Calu3 (cell line): ENCODE measurements at places on chromosomes 6 and 20. TPM values are rescaled to one million over a fixed set of nuclear protein-coding genes. Genes with fewer than 3 reads are reported as not detected.

GRCh38 chr6:3751077-3751729, at the start of gene PXDC1:
Gene PXDC1 (minus strand): TSS chr6:3751713. CDS start chr6:3751531, 182 bp downstream.
- no peaks in the 10 kb centered on the region for H3K27me3 ChIP-seq
- H3K4me1 ChIP-seq = peaks cover 28% of the 10 kb centered on the region
- peak within 1 kb of the TSS; percentile 85 for H3K4me3 ChIP-seq
- peak within 1 kb of the TSS; percentile 89 for H3K27ac ChIP-seq

- H3K36me3 ChIP-seq = no peaks in the 10 kb centered on the region
- H3K27ac ChIP-seq = no peak overlapping the region
Observed at GRCh38 chr20:40519918-40520317, 169.1 kb downstream of the MAFB start.

DNA sequence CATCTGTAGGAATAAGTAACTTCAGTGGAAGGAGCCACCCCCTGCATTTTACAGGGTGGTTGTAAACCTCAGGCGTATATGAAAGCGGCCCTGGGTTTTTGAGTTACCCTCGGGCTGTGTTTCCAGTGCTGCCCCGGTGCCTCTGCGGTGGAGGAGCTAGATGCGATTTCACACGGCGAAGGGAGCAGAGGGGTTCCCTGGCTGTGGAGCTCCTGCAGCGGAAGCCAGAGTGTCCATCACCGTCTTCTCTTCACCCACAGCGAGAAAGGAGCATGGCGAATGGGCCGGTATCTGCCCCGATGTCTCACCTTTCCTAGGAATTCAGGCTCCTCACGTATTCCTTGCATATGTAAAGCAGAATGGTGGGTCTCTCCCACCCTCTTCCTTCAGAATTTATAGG, 253.6 kb downstream of the THBS2 start:
- H3K4me1 ChIP-seq = no peaks in the 10 kb centered on the region
- H3K4me3 ChIP-seq = no peak overlapping the region
- no peak overlapping the region for H3K27ac ChIP-seq
- H3K27me3 ChIP-seq = no peaks in the 10 kb centered on the region

DNA sequence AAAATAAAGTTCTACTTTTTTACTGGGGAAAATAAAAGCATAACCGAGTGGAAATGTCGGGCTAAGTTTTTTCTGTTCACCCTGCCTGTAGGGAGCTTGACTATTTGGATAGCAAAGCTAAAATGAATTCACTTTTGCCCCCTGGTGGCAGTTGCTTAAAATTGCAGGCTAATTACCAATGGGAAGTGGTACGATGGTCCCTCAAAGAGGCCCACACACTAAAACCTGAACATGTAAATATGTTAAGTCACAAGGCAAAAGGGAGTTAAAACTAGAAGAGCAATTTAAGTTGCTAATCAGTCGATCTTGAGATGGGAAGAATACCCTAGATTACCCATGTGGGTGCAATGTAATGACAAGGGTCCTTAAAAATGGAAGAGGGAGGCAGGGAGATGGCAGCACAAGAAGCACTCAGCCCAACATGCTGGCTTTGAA, 916 bp upstream of the SUN5 start:
- H3K4me3 ChIP-seq = no peak overlapping the region
- H3K36me3 ChIP-seq = no peaks in the 10 kb centered on the region
- no peak for DNase-seq
- no peak overlapping the region for H3K27ac ChIP-seq
- H3K27me3 ChIP-seq = peaks cover 85% of the 10 kb centered on the region

DNA sequence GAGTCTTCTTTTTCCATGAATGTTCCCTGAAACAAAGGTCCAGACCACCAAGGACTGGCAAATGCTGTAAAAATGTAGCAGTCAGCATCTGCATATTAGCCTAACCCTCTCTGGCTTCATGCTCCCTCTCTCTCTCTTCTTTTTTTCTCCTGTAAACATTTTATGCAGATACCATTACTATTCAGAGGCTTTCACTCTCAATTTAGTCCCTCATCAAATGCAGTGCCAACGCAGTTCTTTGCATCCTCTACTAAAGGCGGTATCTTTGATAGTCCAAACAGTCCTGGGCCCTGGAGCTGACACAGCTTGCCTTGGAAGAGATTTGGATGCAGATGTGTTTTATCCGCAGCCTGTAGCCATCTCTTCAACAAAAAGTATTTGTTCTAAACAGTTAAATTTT, 167.1 kb upstream of the MMS22L start:
- DNase-seq = no peak
- H3K27ac ChIP-seq = no peak overlapping the region
- H3K4me3 ChIP-seq = no peak overlapping the region
- H3K27me3 ChIP-seq = no peaks in the 10 kb centered on the region

- no peaks in the 10 kb centered on the region for H3K36me3 ChIP-seq
- no peaks in the 10 kb centered on the region for H3K27me3 ChIP-seq
- H3K27ac ChIP-seq = no peak overlapping the region
- DNase-seq = no peak
- H3K4me1 ChIP-seq = no peaks in the 10 kb centered on the region
Observed at GRCh38 chr6:51929934-51930574, 157.4 kb downstream of the PKHD1 start.

DNA sequence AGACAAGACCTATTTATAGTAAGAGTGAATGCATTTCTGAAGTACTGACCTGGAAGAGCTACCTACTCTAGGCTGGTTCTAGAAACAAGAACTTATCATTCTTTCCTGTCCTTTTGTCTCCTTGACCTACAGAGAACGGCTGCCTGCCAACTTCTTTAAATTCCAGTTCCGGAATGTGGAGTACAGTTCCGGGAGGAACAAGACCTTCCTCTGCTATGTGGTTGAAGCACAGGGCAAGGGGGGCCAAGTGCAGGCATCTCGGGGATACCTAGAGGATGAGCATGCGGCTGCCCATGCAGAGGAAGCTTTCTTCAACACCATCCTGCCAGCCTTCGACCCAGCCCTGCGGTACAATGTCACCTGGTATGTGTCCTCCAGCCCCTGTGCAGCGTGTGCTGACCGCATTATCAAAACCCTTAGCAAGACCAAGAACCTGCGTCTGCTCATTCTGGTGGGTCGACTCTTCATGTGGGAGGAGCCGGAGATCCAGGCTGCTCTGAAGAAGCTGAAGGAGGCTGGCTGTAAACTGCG, 8.3 kb downstream of the APOBEC2 start:
- no peak overlapping the region for H3K27ac ChIP-seq
- no peaks in the 10 kb centered on the region for H3K27me3 ChIP-seq
- H3K36me3 ChIP-seq = peaks cover 6% of the 10 kb centered on the region
- no peak for DNase-seq

- peaks cover 6% of the 10 kb centered on the region for H3K27me3 ChIP-seq
- H3K36me3 ChIP-seq = peaks cover 31% of the 10 kb centered on the region
- no peak for DNase-seq
- H3K27ac ChIP-seq = peak overlapping the region; percentile 69
Observed at GRCh38 chr6:53347250-53347920, 1.4 kb downstream of the ELOVL5 start.

DNA sequence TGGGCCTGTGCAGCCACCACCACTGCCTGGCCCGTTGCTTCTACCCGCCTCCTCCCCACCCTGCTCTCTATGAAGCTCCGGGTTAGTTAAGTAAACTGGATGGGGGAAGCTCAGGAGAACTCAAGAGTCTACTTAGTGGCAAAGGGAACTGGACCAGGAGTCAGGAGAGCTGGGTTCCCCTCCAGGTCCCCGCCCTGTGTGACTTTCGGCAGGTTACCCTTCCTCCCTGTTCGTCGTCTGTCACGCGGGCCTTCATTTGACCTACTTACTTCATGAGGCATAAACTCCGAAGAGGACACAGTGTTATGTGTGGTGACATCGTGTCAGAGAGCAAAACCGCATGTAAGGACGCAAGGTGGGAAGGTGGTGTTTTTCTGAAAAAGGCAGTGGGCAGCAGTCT, 75.3 kb downstream of the TCP11 start:
- H3K27ac ChIP-seq = no peak overlapping the region
- no peaks in the 10 kb centered on the region for H3K27me3 ChIP-seq
- peaks cover 13% of the 10 kb centered on the region for H3K36me3 ChIP-seq
- peaks cover 4% of the 10 kb centered on the region for H3K4me1 ChIP-seq

DNA sequence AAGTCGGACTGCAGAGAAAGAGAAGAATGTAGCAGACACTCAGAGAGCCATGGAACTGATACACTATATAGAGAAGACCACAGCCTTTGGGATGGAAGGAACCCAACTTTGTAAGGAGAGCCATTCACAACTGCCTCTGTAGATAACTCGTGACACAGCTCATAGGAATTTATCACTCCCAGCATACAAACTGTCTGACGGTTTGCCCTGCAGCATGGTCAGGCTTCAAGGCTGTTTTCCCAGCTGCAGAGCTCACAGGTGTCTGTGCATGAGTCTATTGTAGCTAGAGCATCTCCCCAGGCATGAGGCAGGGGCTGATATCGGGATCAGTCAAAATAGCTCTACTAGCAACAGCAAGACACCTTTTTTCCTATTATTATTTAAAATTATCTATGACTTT, 130.5 kb upstream of the DTNBP1 start:
- H3K36me3 ChIP-seq = no peaks in the 10 kb centered on the region
- peaks cover 39% of the 10 kb centered on the region for H3K4me1 ChIP-seq
- no peak overlapping the region for H3K27ac ChIP-seq
- no peak overlapping the region for H3K4me3 ChIP-seq
- H3K27me3 ChIP-seq = no peaks in the 10 kb centered on the region
- peak; percentile 11 for DNase-seq

GRCh38 chr6:76876922-76877553, 586.3 kb downstream of the HTR1B start:
- H3K4me3 ChIP-seq = peak overlapping the region; percentile 72
- no peaks in the 10 kb centered on the region for H3K4me1 ChIP-seq
- DNase-seq = peak; percentile 85
- H3K36me3 ChIP-seq = peaks cover 7% of the 10 kb centered on the region

GRCh38 chr6:142631517-142632385, 313.2 kb downstream of the HIVEP2 start:
- no peaks in the 10 kb centered on the region for H3K36me3 ChIP-seq
- peaks cover 12% of the 10 kb centered on the region for H3K4me1 ChIP-seq
- DNase-seq = no peak
- no peak overlapping the region for H3K27ac ChIP-seq

GRCh38 chr20:5030348-5031205, 29.3 kb upstream of the SLC23A2 start:
- H3K27me3 ChIP-seq = no peaks in the 10 kb centered on the region
- no peak overlapping the region for H3K4me3 ChIP-seq
- no peaks in the 10 kb centered on the region for H3K36me3 ChIP-seq
- no peak for DNase-seq
- H3K4me1 ChIP-seq = no peaks in the 10 kb centered on the region

GRCh38 chr20:19212821-19213502, 520 bp downstream of the SLC24A3 start:
- no peaks in the 10 kb centered on the region for H3K4me1 ChIP-seq
- H3K4me3 ChIP-seq = no peak overlapping the region
- peaks cover 41% of the 10 kb centered on the region for H3K27me3 ChIP-seq
- H3K27ac ChIP-seq = no peak overlapping the region
- peak; percentile 47 for DNase-seq

DNA sequence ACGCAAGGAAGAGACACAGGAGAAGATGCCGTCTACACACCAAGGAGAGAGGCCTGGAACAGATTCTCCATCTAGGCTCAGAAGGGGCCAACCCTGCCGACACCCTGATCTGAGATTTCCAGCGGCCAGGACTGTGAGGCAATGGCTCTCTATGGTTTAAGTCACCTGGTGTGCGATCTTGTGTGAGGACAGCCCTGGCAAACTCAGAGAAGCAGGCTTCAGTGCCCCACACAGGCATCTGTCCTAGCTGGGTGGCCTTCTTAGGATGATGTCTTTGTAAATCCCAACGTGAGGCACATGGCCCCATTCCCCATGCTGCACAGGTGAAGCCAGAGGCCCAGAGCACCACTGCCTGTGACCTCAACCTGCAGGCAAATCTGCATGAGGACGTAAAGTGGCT, 87.6 kb upstream of the FRMD1 start:
- no peak for DNase-seq
- peaks cover 40% of the 10 kb centered on the region for H3K27me3 ChIP-seq
- peaks cover 12% of the 10 kb centered on the region for H3K4me1 ChIP-seq

DNA sequence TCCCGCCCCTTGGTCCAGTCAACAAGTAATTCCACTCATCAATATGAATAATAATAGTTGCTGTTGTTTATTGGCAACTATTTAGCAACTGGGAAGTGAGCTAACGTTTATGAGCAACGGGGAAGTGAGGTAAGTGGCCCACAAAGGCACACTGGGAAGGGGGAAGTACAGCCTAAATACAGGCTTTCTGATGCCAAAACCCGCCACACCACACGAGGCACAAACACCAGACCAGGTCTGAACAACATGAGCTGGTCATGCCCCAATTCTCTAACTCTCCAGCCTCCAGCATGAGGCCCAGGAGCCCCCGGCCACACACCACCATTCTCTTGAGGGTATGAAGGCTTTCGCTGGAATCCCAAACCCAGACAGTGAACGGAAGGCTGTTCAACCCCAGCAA, 50.8 kb downstream of the PREX1 start:
- H3K27me3 ChIP-seq = peaks cover 88% of the 10 kb centered on the region
- no peaks in the 10 kb centered on the region for H3K4me1 ChIP-seq
- no peak for DNase-seq
- H3K4me3 ChIP-seq = no peak overlapping the region
- no peak overlapping the region for H3K27ac ChIP-seq

DNA sequence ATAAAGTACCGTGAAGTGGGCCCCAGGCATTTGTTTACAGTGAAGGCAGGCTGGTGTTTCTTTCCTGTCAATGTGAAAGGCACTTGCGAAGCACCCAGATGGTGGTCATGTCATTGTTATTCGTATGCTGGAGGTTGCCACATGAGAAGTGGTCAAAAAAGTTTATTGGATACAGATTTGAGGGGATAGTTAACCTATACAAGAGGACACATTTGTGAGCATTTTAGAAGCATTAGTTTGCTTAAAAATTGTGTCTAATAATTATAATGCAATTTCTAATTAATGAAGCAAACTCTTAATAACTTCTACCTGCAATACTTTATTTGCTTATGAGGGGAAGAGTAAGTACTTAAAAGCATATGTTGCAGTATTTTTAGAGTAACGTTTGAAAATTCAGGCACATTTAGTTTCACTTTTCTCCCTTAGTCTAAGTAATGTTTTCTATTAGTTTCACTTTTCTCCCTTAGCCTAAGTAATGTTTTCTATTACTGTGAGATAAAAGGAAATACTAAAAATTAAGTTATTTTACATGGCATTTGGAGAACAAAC, 120.7 kb upstream of the CLDN20 start:
- DNase-seq = no peak
- H3K27me3 ChIP-seq = no peaks in the 10 kb centered on the region
- no peak overlapping the region for H3K27ac ChIP-seq
- no peak overlapping the region for H3K4me3 ChIP-seq

DNA sequence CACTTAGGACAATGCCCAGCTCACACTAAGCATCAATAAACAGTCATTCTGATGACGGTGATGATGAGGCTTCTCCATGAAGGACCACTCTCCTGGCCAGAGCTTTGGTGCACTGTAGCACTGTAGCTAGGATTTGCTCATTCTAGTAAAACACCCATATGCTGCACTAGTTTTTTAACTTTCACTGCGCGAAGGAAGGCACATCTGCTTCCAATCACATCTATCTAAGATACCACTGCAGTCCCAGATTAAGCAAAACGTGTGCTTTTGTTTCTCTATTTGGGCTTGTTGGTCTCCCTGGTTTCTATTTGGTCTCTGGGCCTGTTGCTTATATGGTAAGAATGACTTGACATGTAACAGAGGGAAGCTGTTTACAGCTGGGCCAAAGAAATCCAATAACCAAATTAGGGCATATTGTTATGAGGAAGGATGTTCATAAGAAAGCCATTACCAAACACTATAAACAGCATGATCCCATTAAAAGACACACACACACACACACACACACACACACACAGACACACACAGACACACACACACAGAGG, 62.4 kb downstream of the FAM229B start:
- H3K27ac ChIP-seq = no peak overlapping the region
- H3K4me1 ChIP-seq = peaks cover 9% of the 10 kb centered on the region
- peaks cover 21% of the 10 kb centered on the region for H3K36me3 ChIP-seq
- DNase-seq = no peak
- no peaks in the 10 kb centered on the region for H3K27me3 ChIP-seq

Gene CD93
- total RNA-seq = not detected in 2 replicates

Gene GABRR1
- not detected in 2 replicates for total RNA-seq

Gene DDX43
- total RNA-seq = 11.4 and 13.4 TPM in 2 replicates

Gene FAM184A
- total RNA-seq = 8.2 and 8.6 TPM in 2 replicates

Gene NFATC2
- total RNA-seq = 14.2 and 15.8 TPM in 2 replicates
